ENCODE measurements at places on chromosomes 1 and 21. TPM values are rescaled to one million over a fixed set of nuclear protein-coding genes. Genes with fewer than 3 reads are reported as not detected.

The UTS2 gene
- not detected for total RNA-seq

The LRRC71 gene
- total RNA-seq: 0.95 TPM

The SPRR1B gene
- total RNA-seq: not detected

- no peak for DNase-seq
Measured at GRCh38 chr1:32701951-32702598, 495 bp downstream of the SYNC start.

DNA sequence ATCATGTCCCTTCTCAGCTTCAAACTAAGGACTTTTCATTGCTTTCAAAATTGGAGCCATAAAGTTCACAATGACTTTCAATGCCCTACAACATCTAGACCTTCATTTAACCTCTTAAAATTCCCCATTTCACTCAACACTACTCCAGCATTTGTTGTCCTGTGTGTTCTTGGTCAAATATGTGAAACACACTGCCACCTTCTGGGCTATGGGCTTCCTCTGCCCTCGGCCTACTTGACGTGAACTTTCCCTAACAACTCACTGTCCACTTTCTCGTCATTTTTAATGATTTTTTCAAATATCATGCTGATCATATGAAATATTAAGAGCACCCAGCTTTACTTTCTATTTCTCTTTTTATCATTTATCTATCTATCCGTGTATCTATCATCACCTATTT lies 2018.4 kb downstream of the NCAM2 start:
- peak; percentile 35 for DNase-seq

GRCh38 chr1:10897321-10897980 lies 101.0 kb upstream of the CASZ1 start:
- no peak for DNase-seq

The NOS1AP gene
- total RNA-seq: 19.8 TPM

- no peak for DNase-seq
Measured at GRCh38 chr1:110091791-110092190, 20.5 kb upstream of the UBL4B start.

GRCh38 chr1:54285815-54286345 lies 85.9 kb downstream of the MRPL37 start:
- no peak for DNase-seq

DNA sequence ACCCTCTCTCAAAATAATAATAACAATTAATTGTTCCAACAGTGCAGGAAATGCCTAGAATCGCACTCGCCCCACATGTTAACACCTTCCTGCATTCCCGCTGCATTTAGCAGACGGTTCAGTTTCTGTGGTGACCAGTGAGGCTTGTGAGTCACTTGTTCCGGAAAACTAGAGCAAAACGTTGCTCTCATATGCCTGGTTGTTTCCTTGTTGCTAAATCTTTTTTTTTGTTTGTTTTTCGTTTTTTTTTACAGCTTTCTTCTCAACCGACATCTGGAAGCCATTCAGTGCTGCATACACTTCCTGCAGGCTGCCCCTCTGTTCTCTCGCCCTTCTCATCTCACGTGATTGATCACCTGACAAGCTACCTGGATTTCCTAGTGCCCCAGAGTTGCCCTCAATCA lies 56.9 kb upstream of the TMPRSS2 start:
- DNase-seq: no peak

The ETNK2 gene
- total RNA-seq: 15.9 TPM

- no peak for DNase-seq
Measured at GRCh38 chr1:119002028-119002686, 14.0 kb upstream of the TBX15 start.

GRCh38 chr21:41852151-41852928 lies 26.8 kb downstream of the PRDM15 start:
- DNase-seq: no peak

- peak; percentile 62 for DNase-seq
Measured at GRCh38 chr1:23216771-23217420, 406 bp downstream of the HTR1D start.

Data from endothelial cell (in vitro differentiated cells).